Kidney glomerular epithelial cell (primary cell): ENCODE measurements at places on chromosomes 6 and 20.

GRCh38 chr6:44291841-44292240 is 21.3 kb downstream of the AARS2 start:
- no peak for DNase-seq

DNA sequence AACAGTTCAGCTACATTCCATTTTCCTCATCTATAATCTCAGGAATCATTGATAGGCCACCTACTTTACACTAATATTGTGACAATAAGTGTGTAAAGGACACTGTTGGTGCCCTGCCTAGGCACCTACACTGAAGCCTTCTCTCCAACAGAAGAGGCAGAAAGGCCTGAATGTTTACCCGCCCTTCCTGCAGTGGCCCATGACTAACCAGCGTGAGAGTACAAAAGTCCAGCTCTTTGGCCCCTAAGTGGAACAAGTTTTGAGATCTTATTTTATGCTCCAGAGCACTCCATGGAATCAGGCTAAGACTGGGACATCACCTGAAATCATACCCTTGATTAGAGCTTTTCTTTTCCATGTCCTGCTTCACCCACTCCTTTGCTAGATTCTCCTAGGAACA is 359.7 kb downstream of the ARHGAP18 start:
- no peak for DNase-seq

DNA sequence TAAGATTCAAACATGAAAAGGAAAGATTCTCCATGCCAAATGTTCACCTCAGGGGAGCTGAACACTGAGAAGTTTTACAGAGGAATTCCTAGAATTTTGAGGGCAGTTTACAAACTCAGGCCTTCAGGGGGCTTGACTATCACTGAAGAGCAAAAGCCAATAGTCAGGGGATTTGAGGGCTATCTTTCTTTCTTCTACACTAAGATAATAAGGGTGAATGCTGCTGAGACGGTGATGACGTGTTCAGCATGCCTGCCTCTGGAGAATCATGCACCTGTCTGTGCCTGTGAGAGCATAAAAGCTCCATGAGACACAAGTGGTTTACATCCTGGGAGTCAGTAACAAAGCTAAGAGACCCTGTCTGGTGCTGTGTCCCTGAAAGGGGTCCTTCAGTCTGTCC is 1085.6 kb downstream of the KIF16B start:
- no peak for DNase-seq

DNA sequence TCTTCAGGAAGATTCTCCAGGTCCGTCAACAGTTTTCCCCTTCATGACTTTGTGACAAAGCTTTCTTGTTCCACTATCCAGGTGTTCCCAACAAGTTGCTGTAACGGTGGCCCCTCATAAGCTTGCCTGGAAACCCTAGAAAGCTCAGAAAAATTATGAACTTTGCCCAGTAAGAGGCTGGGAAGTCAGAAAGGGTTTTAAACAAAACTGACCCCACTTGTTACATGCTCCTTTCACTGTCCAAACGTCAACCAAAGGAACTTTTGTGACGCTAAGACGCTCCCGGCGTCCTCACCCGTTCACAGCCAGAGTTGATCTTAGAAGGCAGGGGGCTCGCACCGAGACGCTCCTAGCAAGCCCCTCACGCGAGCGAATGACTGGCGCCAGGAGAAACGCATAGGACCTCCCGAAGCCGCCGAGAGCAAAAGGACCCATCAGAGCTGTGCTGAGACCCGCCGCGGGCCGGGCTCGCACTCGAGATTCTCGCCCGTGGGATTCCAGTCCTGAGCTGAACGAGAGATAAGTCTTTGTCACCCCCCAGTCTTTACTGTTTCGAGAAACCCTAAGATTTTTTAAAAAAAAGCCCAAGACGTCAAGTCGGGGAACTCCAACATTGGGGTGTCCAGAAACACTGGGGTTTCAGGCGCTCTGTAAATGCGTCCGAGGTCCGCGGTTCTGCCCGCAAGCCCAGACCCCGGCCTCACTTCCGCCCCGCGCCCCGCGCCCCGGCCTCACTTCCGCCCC is 544 bp upstream of the ACAT2 start:
- no peak for DNase-seq

GRCh38 chr6:83514466-83514865 is 2.1 kb downstream of the PRSS35 start:
- no peak for DNase-seq

DNA sequence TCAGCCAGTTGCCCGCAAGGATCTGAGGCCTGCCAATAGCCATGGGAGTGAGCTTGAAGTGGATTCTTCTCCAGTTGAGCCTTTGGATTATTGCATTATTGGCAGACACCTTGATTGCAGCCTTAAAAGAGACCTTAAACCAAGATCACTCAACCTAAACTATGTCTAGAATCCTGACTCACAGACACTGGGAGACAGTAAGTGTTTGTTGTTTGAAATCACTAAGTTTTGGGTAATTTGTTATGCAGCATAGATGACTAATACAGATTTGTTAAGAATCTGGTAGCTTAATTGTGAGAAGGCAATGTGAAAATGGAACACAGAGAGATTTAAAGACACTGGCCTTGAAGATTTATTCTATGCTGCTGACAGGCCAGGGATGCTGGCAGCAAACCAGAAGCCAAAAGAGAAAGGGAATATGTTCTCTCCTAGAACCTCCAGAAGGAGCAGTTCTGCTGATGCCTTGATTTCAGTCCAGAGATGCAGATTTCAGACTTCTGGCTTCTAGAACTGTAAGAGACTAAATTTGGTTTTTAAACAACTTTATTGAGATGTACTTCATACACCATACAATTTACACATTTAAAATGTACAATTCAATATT is 17.6 kb downstream of the SIRPD start:
- DNase-seq = no peak

DNA sequence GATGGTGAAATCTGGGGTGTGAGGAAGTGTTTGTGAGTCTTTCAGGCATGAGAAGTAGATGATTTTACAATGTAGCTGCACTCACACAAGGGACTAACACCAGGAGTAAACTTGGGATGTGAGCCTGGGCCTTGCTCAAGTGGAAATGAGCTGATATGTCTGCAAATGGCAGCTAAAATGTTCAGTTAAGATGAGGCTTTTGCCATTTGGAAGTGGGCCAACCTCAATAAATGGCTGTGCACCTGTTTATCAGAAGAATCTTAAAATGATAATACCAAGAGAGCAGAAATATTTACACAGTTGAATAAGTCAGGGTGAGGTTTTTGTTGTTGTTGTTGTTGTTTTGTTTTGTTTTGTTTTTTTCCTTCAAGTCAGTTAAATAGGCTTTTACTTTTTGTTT is 25.7 kb upstream of the KLHL31 start:
- DNase-seq = no peak

DNA sequence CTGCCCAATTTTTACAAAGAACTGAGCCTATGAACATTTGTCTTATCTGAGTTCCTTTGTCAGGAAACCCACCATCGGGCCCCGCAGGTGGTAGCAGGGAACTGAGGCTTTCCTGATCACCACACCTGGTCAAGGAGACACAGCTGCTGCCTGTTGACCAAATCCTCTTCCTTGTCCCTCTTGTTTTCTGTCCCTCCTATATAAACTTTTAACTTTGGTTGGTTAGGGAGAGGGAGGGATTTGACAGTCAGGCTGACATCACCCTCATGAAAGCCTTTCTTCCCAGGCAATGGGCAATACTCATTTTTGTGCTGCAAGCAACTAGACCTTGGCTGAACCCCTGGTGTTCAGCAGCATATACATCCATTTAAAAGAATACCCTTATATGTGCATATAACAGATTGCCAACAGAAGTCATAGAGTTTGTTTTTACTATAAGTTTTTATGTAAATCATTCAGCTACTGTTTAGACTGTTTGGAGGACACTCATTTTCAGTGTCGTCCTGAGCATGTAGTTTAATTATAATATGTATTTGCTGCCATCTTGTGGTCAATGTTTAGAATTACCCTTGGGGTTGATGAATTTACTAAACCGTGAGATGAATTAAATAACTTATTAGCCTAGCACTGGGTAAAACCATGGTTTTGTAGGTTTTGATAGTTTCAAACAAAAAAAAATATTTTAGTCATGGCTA is 17.0 kb downstream of the CRISP1 start:
- DNase-seq = peak; percentile 42

GRCh38 chr6:9520417-9521151 is 894.3 kb downstream of the TFAP2A start:
- peak; percentile 80 for DNase-seq

DNA sequence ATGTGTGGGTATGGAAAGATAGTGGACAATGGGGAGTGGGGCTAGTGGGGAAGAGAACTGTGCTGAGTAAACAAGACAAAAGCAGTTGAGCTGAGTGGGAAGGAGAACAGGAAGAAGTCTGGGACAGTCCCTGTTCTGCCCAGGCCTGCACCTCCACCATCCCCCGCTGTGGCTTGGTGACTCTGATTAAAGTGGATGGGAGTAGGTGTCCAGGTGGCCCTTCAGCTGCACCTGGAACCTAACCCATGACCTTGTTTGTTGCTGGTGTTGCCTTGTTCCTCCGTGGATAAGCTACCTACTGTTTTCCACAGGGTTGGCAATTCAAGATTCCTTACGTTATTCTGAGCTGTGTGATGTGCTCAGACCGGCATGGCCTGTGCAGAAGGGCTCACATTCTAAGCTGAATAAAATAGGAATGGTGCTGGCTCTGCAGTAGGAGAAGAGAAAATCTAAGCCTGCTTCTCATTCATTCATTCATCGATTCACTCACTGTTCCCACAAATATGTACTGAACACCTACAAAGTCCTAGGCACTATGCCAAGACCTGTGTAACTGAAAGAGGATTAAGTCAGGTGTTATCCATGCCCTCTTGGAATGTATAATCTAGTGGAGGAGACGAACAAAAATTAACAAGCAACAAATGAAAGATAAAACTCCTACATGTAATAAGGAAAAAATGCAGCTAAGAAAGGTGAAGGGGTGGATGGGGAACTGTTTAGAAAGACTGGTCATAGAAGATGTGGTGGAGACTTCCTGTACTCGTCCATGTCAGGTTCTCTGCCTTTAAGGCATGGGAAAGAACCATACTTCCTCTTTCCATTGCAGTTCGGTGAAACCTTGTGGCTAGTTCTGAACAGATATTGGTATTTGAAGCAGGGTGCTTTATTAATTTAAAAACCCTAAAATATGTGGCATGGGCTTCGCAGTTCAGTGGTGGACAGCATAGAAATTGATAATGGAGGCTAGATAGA is 10.1 kb upstream of the CALHM6 start:
- DNase-seq = peak; percentile 6

GRCh38 chr6:38034274-38034914 is 214.9 kb downstream of the ZFAND3 start:
- peak; percentile 10 for DNase-seq

DNA sequence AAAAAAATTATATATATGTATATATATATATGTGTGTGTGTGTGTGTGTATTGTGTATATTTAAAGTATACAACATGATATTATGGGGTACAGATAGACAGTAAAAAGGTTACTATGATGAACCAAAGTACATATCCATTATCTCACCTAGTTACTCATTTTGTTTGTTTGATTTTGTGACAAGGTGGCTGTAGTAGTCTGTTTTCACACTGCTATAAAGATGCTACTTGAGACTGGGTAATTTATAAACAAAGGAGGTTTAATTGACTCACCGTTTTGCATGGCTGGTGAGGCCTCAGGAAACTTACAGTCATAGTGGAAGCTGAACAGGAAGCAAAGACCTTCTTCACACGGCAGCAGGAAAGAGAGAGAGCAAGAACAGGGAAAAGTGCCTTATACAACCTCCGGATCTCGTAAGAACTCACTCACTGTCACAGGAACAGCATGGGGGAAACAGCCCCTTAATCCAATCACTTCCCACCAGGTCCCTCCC is 30.2 kb upstream of the DACT2 start:
- DNase-seq = no peak

- DNase-seq = no peak
Observed at GRCh38 chr6:75486850-75487518, 6.6 kb downstream of the FILIP1 start.

GRCh38 chr6:110529355-110529754 is 52.9 kb upstream of the SLC22A16 start:
- DNase-seq = peak; percentile 3

- DNase-seq = no peak
Observed at GRCh38 chr6:98824162-98824901, 10.0 kb upstream of the POU3F2 start.

- no peak for DNase-seq
Observed at GRCh38 chr20:53914781-53915445, 155.5 kb downstream of the BCAS1 start.

- no peak for DNase-seq
Observed at GRCh38 chr6:82554666-82555065, 191.0 kb downstream of the TPBG start.

DNA sequence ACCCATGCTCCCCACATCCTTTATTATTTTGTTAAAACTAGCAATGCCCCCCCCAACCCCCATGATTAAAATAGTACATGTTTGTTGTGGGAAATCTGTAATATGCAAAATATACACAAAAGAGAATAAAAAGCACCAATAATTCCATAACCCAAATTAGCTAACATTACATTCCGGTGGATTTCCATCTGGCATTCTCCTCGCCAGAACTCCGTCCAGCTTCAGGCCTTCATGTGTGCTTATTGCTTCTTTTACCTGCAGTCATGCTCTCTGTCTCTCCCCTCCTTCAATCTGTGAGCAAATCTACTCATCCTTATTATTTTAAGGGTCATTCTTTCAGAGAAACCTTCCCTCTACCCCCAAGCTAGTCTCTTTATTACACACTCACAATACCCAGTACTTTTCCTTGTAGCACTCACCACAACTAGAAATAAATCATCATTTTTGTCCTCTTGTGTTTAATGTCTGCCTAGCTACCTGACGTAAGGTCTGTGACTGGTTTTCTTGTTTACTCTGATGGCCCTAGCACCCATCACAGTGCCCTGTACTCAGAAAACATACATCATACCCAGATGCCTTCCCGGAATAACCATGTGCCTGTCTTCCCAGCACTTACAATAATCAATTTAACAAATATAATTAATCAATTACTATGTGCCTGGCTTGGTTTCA is 25.6 kb upstream of the IER3 start:
- peak; percentile 82 for DNase-seq

GRCh38 chr20:12773936-12774335 is 234.8 kb upstream of the SPTLC3 start:
- no peak for DNase-seq

- peak; percentile 60 for DNase-seq
Observed at GRCh38 chr20:3000852-3001523, 42.4 kb upstream of the GNRH2 start.

GRCh38 chr6:134175532-134176263 is 123.3 kb upstream of the SLC2A12 start:
- peak; percentile 43 for DNase-seq
